ENCODE measurements at places on chromosomes 2 and 18.

GRCh38 chr2:30326497-30326896, 95.2 kb downstream of the LBH start:
- DNase-seq: no peak

DNA sequence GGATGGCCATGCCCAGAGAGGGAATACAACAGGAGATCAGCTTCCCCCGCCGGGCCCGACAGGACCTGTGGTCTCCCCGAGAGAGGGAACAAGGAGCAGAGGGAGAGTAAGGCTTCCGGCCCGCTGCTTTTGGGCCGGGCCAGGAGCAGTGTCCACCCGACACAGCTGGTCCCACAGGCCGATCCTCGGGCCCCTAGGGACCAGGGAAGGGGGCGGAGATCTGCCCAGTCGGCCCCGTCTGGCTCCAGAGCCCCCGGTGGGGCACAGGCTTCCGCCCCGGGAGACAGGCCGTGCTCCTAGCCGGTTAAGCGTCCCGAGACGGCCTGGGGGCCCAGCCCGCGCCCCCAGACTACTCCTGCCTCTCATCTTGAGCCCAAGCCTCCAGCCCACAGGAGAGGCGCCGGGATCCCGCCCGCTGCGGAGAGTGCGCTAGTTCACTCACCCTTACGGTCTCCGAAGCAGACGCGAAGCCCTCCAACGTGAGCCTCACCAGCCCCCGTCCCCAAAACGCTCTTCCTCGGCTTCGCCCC, at the start of gene MCFD2:
Gene MCFD2, minus strand, starts transcription at position 526 of the 530 bp plus-strand sequence. CDS start 6,635 bp downstream, outside the sequence.
- DNase-seq: peak; percentile 46

DNA sequence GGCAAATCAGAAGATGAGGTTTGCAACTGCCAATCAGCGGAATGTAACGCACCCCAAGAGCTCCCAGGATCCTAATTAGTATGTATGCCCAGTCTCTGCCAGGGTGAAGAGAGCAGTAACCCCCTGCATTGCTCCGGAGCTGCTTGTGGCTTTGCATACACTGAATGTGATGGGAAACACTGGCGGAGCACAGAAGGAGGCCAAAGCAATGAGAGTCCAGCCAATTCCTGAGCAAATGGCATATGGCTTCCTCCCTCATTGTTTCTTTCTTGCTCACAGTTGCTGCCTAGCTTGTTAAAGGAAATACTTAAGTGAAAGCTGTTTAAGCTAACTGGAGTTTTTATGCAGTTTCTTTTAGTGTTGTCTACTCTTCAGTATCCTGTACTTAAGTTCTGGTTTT, 343.5 kb upstream of the NT5C1B start:
- no peak for DNase-seq

GRCh38 chr2:111100765-111101162, 19.9 kb upstream of the BCL2L11 start:
- DNase-seq: no peak

DNA sequence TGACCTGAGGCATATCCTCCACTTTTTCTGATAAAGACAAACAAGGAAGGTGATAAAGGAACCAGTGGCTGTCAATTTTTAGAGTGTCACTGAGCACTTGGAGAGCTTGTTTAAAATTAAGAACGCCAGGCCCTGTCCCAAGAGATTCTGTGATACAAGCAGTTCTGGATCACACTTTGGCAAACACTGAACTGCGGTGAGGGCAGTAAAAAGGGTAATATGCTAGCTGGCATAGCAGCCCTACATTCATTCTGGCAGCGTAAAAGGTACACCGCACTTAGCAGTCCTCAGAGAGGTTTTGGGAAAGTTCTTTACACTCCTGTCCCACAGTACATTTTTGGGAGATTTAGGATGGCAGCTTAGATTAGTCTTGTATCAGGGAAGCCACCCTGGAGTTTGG, 101.3 kb upstream of the CCDC150 start:
- DNase-seq: no peak

DNA sequence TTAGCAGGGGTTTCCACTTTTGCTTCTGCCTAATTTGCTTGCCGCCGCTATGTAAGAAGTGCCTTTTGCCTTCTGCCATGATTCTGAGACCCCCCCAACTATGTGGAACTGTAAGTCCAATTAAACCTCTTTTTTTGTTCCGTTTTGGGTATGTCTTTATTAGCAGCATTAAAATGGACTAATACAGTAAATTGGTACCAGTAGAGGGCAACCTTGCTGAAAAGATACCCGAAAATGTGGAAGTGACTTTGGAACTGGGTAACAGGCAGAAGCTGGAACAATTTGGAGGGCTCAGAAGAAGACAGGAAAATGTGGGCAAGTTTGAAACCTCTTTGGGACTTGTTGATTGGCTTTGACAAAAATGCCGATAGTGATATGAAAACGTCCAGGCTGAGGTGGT, 216.1 kb upstream of the FSIP2 start:
- DNase-seq: no peak

DNA sequence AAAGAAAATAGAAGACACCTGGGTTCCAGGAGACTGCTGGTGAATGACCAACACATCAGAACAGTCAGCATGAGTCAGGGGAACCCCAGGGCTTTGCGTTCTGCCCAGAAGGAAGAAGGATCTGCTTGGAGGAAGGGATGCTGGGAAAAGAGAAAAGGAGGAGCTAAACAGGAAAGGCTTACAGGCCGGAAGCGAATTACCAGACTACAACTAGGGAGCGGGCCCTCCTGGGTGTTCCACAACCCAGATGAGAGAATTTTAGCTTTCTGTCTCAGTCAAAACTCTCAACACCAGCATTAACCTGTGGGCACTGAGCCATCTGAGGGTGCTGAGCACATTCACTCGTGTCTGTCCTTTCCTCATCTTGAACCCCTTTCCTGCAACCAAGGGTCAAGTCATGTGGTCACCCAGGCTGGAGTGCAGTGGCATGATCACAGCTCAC, 19.2 kb downstream of the CDC42EP3 start:
- no peak for DNase-seq

- DNase-seq: peak; percentile 95
These were observed at the start of gene CCDC150 for GRCh38 chr2:196639180-196640030. Gene CCDC150 (plus strand): TSS chr2:196639715. CDS start chr2:196639767, 52 bp downstream.

GRCh38 chr2:21650569-21650968, 526.8 kb downstream of the TDRD15 start:
- DNase-seq: no peak

DNA sequence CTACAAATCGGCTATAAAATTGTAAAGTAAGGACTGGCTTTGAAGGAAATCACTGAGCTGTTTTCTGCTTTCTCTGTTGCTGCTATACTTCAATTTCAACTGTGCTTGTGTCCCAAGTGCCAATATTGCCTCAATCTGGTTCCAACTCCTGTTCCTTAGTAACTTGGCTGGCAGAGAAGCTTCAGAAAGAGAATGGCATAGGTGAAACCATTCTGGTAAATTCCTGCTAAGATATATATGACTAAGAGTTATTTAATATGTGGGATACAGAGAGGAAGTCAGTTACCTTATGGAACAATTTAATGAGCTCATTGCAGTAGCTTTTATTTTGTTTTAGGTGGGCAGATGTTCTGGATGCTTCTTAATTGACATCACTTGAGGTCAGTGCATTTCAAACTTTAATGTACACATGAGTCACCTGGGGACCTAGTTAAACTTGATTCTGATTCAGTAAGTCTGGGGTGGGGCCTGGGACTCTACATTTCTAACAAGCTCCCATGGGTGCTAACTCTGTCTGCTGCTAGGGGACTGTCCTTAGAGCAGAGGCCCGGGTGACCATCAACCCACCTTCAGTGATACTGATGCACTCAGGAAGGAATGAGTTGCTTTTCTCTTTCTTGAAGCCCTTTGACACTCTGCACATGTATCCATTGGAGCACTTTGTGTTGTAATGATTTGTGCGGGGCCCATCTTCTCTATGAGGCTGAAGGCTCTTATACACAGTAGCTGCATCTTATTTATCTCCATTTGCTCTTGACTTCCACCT, 47.6 kb downstream of the LIPG start:
- DNase-seq: no peak

GRCh38 chr2:129117434-129117833, 798.8 kb upstream of the HS6ST1 start:
- DNase-seq: no peak

DNA sequence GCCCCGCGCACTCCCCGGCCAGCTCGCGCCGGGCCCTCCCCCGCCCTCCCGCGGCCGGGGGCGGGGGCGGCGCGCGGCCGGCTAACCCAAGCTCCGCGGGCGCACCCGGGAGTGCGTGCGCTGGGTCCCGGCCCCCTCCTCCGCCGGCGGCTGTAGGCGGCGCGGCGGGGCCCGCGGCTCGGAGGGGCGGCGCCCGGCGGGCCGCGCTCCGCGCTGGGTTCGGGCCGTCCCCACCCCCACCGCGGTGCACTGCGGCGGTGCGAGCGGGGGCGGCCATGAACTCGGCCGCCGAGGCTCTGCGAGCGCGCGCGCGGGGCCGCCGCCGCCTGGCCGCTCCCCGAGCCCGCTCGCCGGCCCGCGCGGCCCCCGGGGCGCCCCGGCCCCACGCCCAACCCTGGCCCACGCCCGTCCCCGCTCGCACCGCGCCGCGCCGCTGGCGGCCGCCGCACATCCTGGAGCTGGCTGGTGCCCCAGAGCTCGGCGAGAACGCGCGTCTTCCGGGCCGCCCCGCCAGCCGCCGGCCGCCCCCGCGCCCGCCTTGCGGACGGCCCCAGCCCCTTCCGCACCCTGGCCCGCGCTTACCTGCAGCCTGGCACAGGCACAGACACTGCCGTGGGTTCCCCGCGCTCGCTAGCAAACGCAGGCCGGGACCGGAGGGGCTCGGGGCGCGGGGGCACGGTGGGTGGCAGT, at the start of gene ZBTB14:
Gene ZBTB14, minus strand, starts transcription at position 496 of the 690 bp plus-strand sequence. CDS start 2,480 bp downstream, outside the sequence.
- DNase-seq: peak; percentile 78

GRCh38 chr2:148479398-148479797, 165.2 kb upstream of the EPC2 start:
- DNase-seq: no peak

- no peak for DNase-seq
These were observed 650 bp downstream of the ORMDL1 start for GRCh38 chr2:189783451-189783926.

- DNase-seq: no peak
These were observed 255.2 kb upstream of the NRP2 start for GRCh38 chr2:205427112-205427511.

DNA sequence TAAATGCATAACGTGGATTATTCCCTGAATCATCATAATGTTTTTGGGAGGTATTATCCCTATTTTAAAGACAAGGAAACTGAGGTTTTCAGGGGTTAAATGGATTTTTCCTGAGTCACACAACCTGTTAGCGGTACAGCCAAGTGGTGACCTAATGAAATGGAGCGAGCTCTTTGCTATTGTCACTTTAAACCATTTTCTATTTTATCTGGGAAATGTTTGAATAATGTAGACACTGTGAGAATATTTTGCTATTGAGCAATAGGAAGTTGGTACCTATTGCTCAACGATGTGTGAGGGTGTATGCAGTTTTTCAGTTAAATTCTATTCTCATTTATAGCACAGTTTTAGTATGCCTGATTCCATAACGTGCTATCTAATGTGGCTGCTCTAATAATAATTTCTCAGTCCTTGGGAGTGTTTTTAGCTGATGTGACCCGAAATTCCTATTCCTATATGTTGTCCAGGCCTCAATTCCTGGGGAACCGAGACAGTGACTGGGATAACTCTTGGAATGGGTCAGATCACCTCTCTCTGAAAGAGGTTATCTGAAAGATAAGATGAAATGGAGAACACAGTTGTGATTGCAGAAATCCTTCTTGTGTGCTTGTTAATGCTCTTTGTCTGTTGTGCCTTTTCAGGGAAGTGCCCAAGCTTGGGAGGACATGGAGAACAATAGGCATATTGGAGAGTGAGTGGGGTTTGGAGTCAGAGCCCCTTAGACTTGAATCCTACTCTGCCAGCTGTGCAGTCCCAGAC, 38.4 kb downstream of the ABCB11 start:
- no peak for DNase-seq

GRCh38 chr2:116413659-116414058, 1400.8 kb upstream of the DDX18 start:
- DNase-seq: no peak

- DNase-seq: no peak
These were observed 8.9 kb upstream of the PCBP1 start for GRCh38 chr2:70078384-70078783.

DNA sequence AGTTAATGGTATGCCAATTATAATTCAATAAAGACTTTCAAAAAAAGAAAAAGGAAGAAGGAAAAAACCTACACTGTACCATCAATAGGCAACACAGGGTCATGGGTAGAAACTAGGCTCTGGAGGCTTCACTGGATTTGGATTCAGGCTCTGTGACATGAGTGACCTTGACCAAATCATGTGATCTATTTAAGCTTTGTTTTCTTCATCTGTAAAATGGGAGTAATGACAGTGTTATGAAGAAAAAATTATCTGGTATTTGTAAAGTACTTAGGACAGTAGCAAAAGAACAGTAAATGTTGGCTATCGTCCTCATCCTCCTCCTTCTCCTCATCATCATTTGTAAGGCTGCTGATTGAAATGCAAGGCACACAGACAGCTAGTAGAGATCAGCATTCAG, 59.3 kb upstream of the STPG4 start:
- DNase-seq: no peak

GRCh38 chr2:191462370-191462769, 215.6 kb upstream of the NABP1 start:
- peak; percentile 80 for DNase-seq

- no peak for DNase-seq
These were observed 58.4 kb downstream of the ATOH8 start for GRCh38 chr2:85812094-85812735.

Measured in body of pancreas (tissue), 4 donors.